ENCODE measurements at places on chromosomes 7 and 10. TPM values are rescaled to one million over a fixed set of nuclear protein-coding genes. Genes with fewer than 3 reads are reported as not detected.

CLDN3 gene
- polyA plus RNA-seq: 0.14 TPM

ICA1 gene
- polyA plus RNA-seq: 4.6 TPM

COL26A1 gene
- 1.5 TPM for polyA plus RNA-seq

BTBD16 gene
- 0.13 TPM for polyA plus RNA-seq

KEL gene
- polyA plus RNA-seq: 0.87 TPM

SPAM1 gene
- polyA plus RNA-seq: not detected

AKR1C1 gene
- 7.2 TPM for polyA plus RNA-seq

- no peak for DNase-seq
Observed at GRCh38 chr7:84729284-84729683, 457.6 kb downstream of the SEMA3D start.

DNA sequence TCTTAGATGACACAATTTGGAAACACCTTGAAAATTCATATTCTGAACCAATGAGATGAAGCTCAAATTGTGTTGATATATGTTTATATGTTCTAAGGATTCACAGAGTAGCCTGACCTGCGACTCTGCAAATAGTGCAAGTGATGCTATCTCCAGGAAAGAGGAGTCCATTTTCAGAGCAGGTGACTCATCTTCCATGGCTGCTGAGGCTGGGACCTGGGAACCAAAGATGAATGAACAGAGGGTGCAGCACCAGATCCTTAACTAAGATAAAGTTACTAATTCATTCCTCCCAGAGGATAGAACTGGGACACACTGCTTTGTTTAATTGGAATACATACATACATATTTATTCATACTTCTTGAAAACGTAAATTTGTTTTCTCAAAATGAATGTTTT is 240.6 kb upstream of the SEMA3C start:
- DNase-seq: no peak

GRCh38 chr10:66819691-66820090 is 106.1 kb upstream of the LRRTM3 start:
- DNase-seq: no peak

DNA sequence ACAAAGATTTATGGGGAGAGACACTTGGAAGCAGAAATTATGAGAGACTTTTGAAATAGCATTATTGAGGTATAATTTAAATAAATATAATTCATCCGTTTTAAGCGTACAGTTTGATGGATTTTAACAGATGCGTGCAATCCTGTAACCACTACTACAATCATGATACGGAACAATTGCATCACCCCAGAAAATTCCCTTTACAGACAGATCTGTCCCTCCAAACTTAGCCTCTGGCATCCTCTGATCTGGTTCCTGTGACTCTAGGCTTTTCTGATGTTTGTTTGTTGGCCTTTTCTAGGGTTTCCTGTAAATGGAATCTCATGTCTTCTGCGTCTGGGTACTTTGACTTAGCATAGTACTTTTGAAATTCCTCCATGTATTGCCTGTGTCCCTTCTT is 15.5 kb downstream of the UBN2 start:
- no peak for DNase-seq

GRCh38 chr10:101061624-101062231 is at the start of gene KAZALD1:
Gene KAZALD1 (plus strand): TSS chr10:101061989. CDS start chr10:101062593, 604 bp downstream.
- peak; percentile 93 for DNase-seq

GRCh38 chr7:131021902-131022301 is 287.9 kb upstream of the KLF14 start:
- no peak for DNase-seq

DNA sequence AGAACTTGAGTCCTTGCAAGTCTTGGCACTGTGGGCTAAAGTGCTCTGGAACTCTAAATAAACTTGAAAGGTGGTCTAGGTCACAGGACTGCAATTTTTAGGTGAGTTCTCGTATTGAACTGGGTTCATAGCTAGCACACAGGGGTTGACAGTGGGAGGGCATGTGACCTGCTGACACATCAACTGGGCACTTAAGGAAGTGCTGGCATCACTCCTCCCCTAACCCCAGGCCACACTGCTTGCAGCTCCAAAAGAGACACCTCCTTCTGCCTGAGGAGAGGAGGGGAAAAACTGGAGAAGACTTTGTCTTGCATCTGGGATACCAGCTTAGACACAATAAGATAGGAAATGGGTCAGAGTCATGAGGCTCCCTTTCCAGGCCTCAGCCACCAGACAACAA is 38.0 kb upstream of the AASS start:
- no peak for DNase-seq

DNA sequence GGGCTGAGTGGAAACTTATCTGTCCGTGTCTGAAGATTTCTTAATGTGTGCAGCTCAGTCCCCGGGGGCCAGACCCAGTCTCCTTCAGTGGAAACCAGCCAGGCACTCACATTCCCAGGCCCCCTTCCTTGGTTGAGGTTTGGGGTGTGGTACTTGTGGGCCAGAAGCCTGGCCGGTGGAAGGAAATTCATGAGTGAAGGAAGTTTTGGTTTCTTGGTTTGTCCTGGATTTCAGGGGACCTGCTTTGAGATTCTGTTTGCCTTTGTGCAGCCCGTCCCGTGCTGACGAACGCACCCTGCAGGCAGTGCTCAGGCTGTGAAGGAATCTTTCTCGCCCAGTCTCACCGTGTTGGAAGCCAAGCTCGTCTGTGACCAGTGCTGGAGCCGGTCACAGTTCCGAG is 2.9 kb downstream of the INPP5A start:
- no peak for DNase-seq

- DNase-seq: no peak
Observed at GRCh38 chr7:113054938-113055337, 31.7 kb downstream of the GPR85 start.

DNA sequence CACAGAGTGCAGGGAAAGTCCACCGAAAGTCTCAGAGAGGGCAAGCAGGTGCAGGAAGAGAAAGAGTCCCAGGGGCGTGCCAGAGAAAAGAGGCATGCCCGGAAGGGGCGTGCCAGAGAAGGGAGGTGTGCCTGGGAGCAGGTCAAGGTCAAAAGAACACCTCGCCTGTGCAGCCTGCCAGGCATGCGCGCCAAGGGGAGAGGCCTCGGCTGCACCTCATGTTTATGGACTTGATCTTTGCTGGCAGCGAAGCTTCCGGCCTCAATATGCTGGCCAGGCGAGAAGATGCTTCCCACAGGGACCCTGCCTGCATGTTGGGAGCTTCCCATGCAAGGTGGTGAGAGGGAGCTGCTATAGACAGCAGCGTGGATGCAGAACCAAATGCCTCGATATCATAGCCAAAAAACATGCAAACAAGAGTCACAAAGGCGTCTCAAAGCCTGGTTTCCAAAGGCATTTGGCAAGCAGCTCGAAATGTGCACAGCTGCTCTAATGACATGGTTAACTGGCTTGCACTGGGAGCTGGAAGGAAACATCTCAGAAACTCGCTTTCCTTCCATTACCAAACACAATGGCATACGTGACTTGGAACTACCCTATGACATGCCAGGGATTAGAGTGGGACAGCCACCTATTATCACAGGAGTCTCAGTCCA is 192.5 kb upstream of the PPP2R2D start:
- no peak for DNase-seq

DNA sequence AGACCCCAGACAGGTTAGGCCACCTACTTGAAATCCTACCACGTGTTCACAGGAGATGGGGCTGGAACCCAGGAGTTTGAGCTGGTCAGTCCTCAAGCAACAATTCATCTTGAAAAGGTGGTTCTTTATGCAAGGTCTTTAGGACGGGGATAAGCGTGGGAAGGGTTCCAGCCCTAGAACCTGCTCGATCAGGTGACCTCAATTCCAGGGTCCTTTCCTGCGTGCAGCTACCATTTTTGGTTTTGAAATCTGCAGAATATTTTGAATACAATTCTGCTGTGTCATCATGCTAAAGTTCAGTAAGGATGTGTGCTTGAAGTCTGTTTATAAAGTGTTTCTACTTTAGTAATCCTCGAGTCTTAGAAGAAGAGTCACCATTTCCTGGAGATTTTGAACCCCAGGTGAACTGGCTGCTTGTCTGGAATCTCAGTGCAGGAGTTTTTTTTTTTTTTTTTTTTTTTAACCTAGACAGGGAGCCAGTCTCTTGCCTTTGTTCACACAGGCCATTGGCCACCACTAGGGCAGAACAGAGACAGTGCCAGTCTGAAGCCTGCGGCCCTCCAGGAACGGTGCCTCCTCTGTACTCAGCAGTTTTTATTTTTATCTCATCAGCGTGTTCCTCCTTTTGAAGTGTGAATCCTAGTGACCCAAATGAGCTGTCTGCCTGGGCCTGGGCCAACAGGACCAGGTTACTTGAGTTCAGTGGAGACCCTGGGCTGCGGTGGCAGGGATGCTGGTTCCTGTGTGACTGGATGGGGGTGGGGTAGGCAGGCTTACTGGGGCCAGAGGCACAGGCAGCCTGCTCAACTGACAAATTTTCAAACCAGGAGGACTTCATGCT is 54.6 kb downstream of the EEPD1 start:
- no peak for DNase-seq
